ENCODE measurements at places on chromosomes 3 and 15.
A peak's percentile ranks its signal among the peaks of the same experiment; 100 is the strongest.

- no peak for DNase-seq
Measured at GRCh38 chr3:123278446-123278845, 76.7 kb downstream of the SEC22A start.

- DNase-seq = no peak
Measured at GRCh38 chr3:160697637-160698380, 20.8 kb downstream of the ARL14 start.

- no peak for DNase-seq
Measured at GRCh38 chr15:62901087-62901486, 141.5 kb upstream of the TPM1 start.

GRCh38 chr15:93706495-93707292, 524.7 kb upstream of the MCTP2 start:
- no peak for DNase-seq

GRCh38 chr15:41377978-41378377, 24.3 kb downstream of the NDUFAF1 start:
- DNase-seq = no peak

DNA sequence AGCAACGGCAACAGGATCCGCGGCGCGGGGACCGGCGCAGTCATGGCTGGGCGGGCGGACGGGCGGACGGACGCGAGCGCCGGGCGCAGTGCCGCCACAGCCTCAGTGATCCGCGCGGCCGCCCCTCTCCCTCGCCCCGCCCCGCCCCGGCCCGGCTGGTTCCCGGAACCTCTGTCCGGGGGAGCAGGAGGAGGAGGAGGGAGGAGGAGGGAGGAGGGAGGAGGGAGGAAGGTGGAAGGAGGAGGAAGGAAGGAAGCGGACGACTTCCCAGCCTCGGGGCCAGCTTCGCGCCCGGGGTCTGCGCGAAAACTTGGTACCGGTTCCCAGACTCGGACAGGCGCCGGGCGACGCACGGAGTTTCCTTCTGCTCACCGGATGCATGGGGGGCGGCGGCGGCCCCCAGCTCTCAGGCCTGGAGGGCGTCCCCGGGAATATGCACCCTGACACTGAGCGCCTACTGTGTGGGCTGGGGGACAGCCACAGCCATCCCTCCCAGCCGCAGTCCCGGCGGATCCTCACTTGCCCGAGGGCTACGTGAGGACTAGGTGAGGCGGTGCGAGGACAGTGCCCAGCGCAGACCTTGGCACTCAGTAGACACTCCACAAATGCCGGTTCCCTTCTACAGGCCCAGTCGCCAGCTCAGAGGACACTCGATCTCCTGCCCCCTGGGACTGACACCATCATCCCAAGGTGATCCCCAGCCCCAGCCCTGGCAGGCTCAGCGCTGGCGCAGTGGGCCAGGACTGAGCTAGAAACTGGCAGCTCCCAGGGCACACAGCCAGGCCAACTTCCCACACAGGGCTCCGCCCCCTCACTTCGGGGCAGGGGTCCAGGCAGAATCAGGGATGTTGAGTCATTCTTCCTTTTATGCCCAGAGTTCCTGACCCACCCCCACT, at the start of gene SHISA5:
Gene SHISA5 (minus strand): TSS at position 124 of the 896 bp plus-strand sequence. CDS start 80 bp downstream, at position 44.
- peak; percentile 58 for DNase-seq

DNA sequence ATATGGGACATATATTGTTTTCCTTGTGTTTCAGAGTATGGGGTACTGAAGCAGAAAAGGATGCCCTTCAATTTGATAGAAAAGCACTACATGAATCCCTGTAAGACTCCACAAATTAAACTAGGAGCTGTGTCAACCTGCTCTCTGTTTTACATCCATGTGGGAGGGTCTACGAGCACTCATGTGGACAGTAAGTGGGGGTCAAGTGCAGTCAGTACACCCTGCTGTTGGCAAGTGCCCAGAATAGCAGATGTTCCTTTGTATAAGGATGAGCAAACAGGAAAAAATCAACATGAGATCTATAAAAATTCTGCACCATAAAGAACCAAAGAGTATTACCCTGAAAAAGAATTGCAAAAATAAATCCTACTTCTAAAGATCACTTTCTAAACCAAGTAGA, 659.9 kb downstream of the SI start:
- no peak for DNase-seq

DNA sequence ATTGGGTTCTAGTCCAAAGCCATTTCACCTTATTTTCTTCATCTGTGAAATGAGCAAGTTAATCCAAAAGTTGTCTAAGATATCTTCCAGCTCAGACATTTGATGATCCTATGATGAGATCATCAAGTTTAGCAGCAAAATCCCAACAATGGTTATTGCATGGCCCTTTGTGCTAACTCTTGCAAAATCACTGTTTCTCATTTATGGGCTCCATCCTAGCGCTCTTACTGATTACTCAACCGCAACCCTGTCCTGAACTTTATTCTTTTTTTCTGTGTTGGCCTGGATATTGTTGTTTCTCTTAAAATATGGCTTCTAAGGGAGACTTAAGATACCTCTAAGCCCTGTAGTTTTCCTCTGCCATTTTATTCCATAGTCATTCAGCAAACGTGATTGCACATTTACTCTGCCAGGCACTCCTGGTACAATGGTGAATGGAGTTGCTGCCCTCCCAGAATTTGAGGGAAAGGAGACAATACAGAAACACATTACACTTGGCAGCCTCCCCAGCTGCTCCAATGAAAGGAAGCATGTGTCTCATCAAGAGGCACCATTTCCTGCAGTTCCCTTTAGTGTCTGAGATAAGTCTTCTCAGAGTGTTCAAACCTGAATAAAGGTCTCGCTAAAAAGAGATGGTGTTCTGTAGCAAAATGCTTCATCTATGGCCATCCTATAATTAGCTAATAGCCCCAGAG, 4.4 kb downstream of the GXYLT2 start:
- DNase-seq = peak; percentile 89

GRCh38 chr3:140552403-140552802, 125.5 kb upstream of the TRIM42 start:
- no peak for DNase-seq

DNA sequence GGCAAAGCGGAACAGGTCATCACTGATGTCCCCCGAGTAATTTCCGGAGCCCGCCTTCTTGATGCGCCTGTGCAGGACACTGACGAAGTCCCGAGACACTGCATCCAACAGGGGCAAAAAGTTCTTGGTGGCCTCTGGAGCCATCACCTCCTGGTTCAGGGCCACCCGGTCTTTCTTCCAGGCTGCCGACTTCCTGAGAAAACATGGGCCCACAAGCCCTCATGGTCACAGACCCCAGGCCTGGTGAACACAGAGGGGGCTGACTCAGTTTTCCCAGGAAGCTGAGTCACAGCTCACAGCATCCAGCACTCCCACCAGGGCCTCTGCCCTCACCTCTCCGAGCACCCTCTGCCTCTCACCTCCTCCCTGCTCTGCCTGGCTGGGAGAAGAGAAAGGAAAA, 22.4 kb downstream of the CYP11A1 start:
- no peak for DNase-seq

GRCh38 chr3:50673931-50674330, 796 bp upstream of the DOCK3 start:
- DNase-seq = peak; percentile 73

DNA sequence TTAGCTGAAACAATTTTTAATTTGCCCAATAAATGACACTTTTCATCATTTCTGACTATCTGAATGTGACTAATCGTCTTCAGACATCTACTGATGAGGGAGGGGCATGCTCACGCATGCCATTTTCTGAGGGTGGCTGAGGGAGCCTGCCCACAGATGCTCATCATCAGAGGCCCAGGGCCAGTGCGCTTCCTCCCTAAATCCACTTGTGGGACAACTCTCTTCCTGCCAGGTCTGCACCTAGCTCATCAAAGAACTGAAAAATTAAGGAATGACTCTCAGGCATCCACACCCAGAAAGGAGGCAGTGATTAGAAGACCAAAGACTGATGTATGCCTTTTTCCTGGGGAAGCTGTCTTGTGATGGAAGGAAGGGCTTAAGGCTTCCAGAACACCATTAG, 22.8 kb downstream of the RTP3 start:
- no peak for DNase-seq

DNA sequence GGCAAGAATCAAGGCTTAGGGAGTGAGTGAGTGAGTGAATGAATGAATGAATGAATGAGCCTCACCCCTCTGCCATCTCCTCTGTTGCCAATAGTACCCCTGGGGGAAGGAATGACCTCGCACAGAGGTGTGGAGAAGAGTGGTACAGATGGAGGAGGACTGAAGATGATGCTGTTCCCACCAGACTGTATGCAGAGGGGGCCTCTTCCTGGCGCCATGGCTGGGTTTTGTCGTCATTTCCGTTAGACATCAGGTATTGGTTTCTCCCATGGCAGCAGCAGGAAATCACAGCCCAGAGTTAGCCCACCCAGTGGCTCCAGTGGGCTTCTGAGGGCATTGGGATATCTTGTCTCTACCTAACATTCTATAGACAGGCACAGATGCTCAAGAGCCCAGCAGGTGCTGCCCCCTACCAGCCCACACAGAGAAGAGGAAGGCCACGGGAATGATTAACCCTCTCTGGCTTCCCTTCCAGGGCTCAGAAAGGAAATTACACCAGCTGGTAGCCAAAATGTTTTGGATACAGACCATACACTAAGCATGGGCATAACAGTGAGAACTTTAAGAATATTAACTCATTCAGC, 109.8 kb upstream of the SLC6A11 start:
- DNase-seq = no peak

DNA sequence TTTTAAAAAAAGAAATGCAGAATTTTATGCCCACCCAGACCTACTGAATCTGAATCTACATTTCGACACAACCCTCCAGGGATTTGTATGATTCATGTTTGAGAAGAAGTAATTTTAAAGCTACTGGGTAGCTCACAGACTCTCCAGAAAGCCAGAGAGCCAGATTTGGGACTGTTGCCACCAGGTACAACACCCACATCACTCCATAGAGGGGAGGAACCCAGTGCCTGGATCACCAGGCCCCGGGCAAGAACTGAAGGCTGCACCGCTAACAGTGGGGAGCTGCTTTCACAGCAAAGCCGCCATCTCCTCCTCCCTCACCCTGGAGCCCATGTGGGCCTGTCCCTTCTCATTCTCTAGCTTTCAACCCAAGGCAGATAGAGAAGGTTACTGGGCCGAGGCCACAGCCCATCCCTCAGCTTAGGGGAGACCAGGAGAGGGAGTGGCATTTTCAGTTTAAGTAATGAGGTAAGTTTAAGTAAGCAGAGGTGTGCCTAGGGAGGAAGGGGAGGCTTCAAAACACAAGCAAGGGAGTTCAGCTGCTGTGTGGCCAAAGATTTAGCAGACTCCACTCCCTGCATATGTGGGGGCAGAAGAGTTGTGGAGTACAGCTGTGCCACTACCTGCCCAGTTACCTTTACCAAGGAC, 109.8 kb downstream of the IL12A start:
- DNase-seq = no peak

DNA sequence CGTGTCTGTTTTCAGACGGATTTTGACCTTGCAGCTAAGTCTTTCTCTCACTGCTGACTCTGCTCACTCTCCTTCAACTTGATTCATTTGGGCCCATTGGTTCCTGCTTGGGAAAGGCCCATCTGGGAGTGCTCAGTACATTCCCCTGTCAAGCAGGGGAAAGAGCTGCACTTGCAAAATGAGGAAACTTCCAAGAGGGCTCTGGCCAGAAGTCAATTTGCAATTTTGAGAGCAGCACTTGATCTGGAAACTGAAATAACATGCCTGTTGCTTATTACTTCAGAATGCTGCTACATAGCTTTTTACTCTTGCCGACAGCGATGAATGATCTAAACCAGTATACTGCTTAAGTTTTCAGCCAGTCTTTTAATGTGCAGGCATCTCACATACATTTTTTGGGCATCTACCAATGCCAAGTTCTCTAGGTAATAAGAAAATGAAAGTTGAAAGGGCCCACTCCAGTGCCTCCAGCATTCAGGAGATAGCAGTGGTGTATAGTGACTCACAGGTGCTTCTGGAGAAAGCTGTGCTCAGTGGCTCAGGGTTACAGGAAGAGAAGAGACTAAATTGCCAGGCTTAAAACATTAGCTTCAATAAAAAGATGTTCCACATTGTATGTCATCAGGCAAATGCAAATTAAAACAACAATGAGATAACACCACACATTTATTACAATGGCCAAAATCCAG, 70.1 kb upstream of the RORA start:
- DNase-seq = no peak

- no peak for DNase-seq
Measured at GRCh38 chr3:8739757-8740504, 6.3 kb downstream of the CAV3 start.

GRCh38 chr3:129615751-129616281, 9.3 kb upstream of the PLXND1 start:
- DNase-seq = no peak

- DNase-seq = no peak
Measured at GRCh38 chr3:50520849-50521248, 17.4 kb upstream of the CACNA2D2 start.

DNA sequence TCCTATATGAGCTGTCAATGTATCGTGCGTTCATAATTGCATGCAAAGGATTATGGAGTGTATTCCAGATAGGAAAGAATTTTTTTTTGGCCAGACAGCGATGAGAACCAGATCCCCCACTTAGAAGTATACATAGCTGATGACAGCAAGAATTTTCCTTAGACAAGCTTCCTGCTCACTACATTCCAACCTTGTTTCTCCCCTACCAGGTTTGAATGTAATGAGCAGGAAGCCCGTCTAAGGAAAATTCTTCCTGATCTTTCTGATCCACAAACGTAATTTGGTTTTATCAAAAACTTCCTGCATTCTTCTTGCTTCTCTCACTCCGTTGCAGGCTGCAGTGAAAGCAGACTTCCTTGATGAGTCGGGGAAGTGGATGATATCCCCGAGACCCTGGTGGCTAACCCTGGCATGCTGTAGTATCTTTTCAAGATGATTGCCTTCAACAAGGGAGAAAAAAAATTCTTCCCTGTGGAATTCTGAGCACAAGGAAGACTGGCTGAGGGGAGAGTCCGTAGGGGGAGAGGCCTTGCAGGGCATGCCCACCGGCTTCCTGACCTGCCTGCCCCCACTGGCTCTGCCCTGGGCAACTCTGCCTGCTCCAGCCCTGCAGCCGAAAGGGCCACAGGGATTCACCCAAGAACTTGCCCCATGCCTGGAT, 243.1 kb downstream of the TLE3 start:
- DNase-seq = no peak

DNA sequence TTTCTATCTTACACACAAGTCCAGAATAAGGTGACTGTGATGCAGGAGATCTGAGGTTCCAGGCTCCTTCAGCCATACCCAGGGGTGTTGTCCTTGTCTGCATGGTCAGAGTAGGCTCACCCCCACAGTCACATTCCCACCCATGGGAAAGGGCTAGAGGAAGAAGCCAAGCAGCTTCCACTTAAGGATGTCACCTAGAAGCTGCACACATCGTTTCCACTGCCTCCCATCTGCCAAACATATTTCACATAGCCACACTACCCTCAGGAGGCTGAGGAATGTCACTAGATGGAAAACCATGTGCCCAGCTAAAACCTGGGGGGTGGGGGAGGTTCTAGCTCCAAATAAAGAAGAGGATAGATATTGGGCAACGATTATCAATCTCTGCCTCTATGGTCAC, 58.1 kb downstream of the TMEM39A start:
- no peak for DNase-seq

DNA sequence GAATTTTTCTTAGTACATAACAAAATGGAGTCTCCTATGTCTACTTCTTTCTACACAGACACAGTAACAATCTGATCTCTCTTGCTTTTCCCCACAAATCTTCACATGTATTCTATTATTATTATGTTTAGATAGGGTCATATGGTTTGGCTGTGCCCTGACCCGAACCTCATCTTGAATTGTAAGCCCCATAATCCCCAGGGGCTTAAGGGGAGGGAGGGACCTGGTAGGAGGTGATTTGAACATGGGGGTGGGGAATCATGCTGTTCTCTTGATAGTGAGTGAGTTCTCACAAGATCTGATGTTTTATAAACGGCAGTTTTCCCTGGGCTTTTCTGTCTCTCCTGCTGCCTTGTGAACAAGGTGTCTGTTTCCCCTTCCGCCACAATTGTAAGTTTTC, 86.7 kb upstream of the SELENOK start:
- no peak for DNase-seq

GRCh38 chr3:174620138-174620537, 239.0 kb upstream of the NAALADL2 start:
- DNase-seq = peak; percentile 50

Measured in inflammatory macrophage treated with lipopolysaccharide for 4 hours (primary cell).